ENCODE measurements at places on chromosomes 3 and 15.

DNA sequence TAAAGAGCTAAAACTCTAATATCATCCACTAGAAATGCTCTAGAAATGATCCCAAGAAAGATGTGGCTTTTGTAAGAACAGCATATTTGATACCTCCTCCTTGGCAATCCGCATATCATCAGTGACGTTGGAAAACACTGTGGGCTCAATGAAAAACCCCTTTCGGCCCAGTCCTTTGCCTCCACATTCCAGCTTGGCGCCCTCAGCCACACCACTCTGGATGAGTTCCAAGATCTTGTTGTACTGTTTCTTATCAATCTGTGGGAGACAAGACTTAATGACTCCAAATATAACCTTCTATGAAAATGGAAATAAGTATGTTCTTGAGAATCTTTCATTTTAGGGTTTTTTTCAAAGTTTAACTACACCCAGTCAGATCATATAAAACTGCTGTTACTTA lies 103.6 kb downstream of the ALDH1A2 start:
- DNase-seq, result no peak

DNA sequence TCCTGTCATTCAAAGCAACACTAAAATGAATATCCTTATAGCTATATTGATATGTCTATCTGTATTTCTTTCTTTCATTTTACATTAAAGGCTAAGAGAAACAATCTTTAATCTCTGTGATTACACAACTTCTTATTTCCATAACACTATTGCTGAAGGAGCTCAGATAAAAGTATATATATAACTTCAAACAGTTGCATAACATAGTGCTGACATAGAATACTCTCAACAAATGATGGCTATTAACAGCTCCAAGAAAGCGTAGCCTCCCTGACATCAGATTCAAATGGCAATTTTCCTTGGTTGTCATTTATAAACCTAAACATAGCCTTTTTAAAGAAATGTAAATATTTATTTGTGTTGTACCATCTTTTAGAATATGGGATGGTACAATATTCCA lies 116.6 kb upstream of the PTPRG start:
- no peak for DNase-seq

DNA sequence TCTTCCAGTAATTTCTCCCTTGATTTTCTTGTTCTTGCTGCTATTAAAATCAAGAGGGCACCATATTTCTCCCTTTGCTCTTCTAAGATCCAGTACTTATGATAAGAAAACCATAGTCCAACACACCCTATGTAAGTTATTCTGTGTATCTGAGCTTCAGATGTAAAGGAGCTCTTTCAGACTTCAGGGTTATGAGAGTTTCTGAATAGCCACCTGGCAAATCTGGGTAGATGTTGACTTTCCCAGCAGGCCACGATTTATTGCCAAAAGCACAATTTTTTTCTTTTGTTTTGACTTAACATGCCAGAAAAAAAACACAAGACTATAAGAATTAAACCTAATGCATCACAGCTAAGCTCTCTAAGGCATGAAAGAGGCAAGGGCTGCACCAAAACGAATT lies 1045.0 kb downstream of the FHIT start:
- DNase-seq, result no peak

DNA sequence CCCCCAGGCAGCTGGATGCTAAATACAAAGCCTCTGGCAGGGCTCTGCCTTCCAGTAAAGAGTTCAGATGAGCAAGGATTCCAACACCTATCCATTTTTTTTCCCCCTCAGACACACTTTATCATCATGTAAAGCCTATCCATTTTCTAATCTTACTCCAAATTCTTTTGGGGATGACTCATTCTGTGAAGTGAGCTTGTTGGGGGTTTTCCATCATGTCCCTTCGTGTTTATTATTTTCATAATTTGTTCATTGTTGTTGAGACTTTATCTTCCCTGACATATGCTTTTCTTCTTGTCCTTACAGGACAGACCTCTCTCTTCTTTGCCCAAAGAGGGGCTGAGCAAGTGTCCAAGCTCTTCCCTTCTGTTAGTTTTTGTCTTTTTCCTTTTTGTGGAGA lies 34.7 kb upstream of the SH3BP5 start:
- DNase-seq, result no peak

DNA sequence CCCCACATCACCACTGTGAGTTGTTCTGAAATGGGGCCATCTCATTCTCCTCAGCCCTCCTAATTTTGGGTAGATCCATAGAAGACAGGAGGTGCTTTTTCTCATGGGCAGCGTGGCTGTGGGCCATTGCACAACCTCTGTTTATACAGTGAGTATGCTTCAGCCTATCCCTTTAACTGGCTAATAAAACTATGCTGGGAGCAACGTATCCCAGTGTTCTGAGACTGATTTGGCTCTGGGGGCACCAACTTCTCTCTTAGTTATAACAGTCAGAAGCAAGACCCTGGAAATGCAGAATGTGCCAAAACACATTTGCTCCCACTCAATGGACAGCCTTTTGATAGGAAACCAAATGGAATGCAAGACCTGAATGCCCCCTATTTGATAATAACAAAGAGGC lies 97.1 kb upstream of the ICE2 start:
- DNase-seq, result no peak

DNA sequence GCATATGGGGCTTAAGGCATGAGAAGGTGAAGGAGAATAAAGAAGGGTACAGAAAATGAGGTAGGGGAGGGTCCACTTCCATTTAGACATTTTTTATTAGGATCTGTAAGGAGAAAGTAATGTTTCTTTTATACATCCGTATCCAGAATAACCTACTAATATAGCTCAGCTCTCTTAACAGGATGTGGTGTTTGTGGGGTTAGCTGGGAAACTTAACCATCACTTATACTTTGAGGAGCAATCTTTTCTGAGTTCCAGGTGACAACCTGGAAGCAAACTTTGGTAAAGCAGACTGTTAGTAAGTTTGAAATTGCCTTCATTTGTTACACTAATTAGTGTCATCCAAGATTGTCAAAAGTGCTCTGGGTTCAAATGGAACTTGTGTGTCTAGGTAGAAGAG lies 36.6 kb downstream of the BUB1B start:
- DNase-seq, result no peak

DNA sequence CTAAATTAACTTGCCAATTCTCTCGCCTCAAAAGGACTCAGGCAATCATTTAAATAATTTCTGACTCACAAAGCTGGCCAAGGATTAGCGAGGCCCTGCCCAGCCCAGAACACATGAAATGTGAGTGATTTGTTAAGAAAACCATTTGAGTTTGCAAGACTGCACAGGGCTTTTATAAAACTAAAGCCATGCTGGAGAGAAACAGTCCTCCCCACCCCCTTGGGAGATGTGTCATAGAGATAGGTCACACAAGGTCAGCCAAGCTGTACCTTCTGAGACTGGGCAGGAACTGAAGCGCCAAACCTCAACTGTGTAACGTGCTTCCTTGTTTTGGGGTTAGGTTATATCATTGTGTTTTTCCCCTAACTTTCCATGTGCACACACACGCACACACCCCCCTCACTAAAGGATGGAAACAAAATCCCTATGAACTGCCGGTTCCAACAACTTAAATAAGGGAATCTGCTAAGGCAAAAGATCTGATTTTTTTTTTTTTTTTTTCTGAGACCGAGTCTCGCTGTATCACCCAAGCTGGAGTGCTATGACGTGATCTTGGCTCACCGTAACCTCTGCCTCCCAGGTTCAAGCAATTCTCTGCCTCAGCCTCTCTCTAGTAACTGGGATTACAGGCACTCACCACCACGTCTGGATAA lies 8.1 kb downstream of the SPATA12 start:
- DNase-seq, result no peak

- DNase-seq, result no peak
Measured at GRCh38 chr3:197027896-197028727, 1.5 kb downstream of the MELTF start.

DNA sequence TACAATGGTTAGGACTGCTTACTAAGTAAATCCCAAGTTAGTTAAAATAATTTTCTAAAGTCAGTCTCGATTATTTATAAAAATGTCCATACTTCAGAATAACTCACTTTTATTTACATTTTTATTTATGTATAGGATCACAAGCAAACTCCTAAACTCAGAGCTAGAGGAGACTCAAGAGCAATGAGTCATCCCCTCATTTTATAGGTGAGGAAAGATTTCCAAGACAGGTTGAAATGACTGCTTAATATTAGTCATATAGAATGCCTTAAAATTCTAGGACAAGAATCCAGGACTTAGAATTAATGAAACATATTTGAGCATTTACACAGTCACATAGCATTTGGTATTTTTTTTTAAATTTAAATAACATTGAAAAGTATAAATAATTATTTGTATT lies 983.8 kb downstream of the SI start:
- DNase-seq, result no peak

GRCh38 chr3:182092662-182093262 lies 381.0 kb downstream of the SOX2 start:
- no peak for DNase-seq

Data from stimulated activated CD4-positive, alpha-beta T cell treated with anti-CD3 and anti-CD28 coated beads, Interleukin-1b, Interleukin-23, amount 100 ng/mL, for 48 hours (primary cell).